Spleen (tissue), 13 donors: ENCODE measurements at places on chromosomes 7 and 10. TPM values are rescaled to one million over a fixed set of nuclear protein-coding genes. Genes with fewer than 3 reads are reported as not detected.

The LRIT1 gene
- not detected for total RNA-seq

The GSTK1 gene
- 224 TPM for total RNA-seq

The LZTS2 gene
- 48.6 TPM for total RNA-seq

The ATG9B gene
- 3.1 TPM for total RNA-seq

The REEP3 gene
- 30.8 TPM for total RNA-seq

The CDC14C gene
- total RNA-seq = not detected

The EBF3 gene
- total RNA-seq = not detected

The FKBP6 gene
- not detected for total RNA-seq

The PRLHR gene
- total RNA-seq = not detected

The IQCE gene
- 15.8 TPM for total RNA-seq

The COMTD1 gene
- 14.9 TPM for total RNA-seq

The CPA4 gene
- total RNA-seq = 0.93 TPM

DNA sequence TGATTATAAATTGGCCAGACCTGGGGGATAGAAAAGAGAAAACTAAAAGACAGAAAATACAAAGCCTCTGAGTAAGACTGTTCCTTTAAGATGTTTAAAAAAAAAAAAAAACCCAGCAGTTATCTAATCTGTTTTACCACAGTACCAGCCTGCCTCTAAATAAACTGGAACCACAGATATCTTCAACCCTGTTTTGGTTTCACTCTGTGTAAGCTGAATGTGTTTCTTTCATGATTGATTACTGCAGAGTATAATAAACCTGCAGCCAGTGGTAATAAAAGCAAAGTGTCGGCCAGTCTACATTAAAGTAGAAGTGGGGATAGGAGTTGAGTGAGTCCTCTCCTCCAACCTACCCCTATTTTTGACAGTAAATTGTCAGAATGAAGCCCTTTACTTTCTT lies 40.6 kb downstream of the MGAM2 start:
- DNase-seq = no peak

DNA sequence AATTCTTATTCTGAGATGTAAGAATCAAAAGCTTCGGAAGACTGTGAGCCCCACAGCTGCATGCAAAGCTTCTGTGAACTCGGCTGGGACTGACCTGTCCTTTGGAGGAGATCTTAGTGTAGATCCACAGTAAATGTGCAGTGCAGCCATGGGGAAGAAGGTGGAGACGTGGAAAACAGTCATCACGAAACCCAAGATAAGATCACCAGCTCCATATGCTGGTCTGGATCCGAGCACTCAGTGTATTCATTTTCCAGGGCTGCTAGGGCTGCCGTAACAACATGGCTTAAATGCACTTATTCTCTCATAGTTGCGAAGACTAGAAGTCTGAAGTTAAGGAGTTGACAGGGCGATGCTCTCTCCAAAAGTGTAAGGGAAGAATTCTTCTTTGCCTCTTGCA lies 143.0 kb upstream of the TCF7L2 start:
- no peak for DNase-seq

DNA sequence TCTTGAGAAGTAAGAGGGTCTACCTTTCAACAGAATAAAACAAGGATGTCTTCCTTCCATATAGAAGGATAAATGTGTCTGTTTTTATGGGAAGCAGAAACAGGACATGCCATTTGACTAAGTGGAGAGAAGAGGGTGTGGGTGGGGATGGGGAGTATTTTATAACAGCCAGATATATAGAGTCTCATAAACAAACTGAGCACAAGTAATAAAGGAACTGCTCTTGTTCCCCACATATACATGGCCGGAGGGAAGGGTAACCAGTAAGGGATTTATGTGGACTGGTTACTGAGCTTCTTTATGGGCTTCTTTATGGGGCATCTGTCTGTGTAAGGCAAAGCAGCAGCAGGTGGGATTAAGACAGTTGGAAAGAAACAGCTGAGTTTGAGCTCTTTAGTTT lies 558.1 kb downstream of the REEP3 start:
- DNase-seq = no peak

DNA sequence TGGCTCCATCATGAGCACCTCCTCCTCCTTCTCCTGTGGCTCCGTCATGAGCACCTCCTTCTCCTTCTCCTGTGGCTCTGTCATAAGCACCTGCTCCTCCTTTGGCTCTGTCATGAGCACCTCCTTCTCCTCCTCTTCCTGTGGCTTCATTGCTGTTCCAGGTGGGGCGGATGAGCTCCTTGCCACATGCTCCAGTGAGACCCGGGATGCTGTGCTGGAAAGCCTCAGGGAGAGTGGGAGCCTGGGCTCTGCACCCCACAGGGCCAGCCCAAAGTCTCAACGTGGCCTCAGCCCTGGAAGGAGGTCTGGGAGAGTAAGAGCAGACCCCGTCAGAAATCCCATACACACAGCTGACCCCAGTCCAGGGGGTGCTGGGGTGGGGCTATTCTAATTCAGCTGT lies 380.7 kb downstream of the TCERG1L start:
- no peak for DNase-seq

GRCh38 chr10:79404690-79405131 lies 40.7 kb downstream of the ZCCHC24 start:
- DNase-seq = peak; percentile 64

GRCh38 chr7:140714331-140715040 lies 18.0 kb downstream of the NDUFB2 start:
- DNase-seq = no peak

DNA sequence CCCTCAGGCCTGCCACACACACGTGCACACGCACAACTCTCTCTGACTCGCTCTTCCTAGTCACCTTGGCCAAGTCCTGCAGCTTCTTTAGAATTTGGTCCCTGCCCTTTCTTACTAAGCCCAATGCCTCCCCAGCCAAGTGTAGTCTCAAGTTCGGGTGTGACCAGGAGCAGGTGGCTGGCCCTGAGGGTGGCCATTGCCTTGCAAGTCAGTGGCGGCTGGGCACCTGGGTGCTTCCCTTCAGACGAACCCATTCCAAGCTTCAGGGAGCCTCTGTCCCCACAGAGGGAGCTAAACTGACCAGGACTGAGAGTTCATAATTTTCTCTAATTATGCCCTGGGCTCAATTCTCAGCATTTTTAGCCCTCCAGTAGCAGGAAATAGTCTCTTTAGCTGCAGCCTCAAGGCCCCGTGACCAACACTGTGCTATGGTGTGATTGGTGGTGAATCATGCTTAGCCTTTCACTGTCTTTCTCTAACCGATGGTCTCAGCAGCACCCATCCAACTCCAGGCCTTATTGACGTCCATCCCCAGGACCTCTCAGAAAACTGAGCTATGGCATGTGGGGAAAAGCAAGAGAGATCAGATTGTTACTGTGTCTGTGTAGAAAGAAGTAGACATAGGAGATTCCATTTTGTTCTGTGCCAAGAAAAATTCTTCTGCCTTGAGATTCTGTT lies 34.7 kb upstream of the FXYD4 start:
- no peak for DNase-seq

DNA sequence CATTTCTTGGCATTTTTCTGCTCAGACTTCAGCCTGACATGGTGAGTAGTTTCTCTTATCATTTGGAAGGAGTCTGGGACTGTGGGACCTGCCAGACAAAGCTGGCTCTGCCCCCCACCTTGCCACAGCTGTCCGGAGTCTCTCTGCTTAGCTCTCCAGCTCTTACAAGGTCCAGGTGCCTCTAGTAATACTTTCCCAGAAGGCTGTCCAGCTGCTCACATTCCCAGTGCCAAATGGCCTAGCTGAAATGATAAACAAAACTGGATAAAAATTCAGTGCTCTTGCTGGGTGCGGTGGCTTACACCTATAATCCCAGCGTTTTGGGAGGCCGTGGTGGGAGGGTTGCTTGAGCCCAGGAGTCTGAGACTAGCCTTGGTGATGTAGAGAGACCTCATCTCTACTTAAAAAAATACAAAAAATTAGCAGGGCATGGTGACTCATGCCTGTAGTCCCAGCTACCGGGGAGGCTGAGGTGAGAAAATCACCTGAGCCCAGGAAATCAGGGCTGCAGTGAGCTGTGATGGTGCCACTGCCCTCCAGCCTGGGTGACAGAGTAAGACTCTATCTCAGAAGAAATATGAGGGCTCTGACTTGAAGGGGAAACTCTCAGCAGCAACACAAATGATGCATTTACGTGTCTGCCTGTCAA lies 86.8 kb downstream of the C10orf90 start:
- no peak for DNase-seq

- DNase-seq = no peak
Observed at GRCh38 chr7:45390731-45391130, 183.4 kb upstream of the ADCY1 start.

DNA sequence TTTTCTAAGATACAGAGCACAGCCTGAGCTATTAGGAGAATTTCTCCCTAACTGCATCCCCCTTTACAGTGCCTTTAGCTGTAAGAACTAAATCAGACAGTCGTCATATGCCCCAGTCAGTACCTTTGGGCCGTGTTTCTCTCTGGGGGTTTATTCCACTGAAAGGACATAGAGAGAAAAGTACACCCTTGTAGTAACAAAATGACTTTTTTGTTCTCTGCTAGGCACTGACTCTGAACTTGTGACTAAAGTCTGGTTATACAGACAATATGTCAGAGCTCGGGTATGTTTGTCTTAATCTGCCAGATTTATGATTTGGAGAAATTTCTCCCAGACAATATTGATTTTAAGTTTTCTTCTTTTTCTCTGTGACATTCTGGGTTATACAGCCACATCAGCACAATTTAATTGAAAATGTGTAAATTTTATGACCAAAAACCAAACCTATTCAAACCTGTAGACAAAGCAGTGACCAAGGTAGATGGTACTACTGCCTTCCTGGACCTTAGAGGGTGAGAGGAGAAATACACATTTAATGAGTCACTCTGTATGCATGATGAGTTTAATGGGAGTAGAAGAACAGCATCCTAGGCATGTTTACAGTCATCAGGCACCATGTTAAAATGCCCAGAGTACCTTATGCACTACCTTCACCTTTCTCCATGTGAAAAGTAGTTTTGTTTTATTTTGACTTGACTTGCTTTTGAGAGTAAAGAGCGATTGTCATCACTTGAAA lies 156.1 kb upstream of the PLXDC2 start:
- DNase-seq = no peak

DNA sequence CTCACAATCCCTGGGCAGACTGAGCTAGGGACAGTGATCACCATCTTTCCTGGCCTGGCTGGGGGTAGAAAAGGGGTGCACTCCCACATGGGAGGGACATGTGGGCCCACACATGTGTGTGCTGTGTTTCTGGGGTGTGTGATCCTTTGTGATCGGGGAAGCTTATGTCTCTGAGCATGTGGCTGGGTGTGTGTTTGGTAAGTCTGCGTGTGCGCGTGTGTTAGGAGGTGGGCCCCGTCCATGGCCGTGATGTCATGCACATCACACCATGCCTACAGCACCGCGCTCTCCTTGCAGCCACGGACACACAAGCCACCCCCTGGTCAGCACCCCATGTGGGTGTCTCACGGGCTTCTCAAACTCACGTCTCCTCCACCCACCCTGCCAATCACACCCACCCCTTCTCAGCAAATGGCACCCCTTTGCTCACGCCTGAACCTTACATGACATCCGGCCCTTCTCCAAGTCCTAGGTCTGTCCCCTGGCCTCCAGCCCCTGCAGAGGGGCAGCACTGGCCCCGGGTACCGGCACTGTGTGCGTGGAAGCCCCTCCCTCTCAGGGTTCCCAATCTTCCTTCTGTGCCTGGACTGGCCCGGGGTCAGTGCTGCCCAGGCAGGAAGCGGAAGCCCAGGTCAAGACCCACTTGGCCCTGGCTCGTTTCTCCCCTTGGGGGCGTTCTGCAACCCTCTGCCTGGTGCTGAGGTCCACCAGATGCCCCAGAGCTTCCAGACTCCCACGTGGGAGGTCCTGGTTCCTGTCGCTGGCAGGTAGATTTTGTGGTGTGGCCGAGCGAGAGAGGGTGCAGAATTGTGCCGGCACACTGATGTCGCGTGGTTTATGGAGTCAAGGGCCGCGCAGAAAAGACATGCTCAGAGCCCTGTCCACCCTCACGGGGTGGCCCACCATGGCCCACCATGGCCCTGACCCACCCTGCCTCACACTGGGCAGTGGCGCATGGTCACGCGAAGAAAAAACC lies 12.6 kb downstream of the SLC29A4 start:
- DNase-seq = no peak

- DNase-seq = no peak
Observed at GRCh38 chr10:71089162-71089561, 123.2 kb upstream of the UNC5B start.

GRCh38 chr10:90435296-90435695 lies 422.5 kb downstream of the HTR7 start:
- DNase-seq = no peak

DNA sequence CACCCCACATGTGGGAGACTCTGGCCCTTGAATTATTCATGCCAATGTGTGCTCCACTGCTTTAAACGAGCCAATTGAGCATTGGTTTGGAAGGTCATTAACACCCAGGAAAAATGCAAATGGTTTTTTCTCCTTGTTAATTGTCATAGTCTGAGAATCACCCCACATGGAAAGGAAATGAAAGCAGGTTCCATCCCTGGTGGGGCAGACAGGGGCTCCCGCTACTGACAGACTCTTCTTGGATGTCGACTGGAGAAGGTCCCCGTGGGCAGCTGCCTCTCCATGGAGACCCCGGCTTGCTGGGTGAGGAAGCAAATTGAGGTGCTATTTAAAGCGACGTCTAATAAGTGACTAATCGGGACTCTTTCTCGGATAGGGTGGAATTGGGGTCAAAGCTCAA lies 32.0 kb upstream of the EN2 start:
- DNase-seq = peak; percentile 19

DNA sequence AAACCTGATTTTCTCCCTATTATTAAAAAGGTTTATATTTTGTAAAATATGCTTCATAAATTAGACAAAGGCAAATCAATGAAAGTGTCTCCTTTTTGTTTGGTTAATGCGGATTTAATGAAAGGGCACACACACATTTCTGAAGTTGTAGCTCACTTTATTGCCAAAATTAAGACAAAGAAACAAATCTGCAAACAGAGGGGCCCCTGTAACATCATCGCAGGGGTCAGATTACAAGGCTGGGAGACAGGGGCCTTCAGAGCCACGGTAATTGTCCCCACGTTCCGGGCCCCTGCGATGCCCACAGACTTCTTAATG lies 22.4 kb downstream of the FGFBP3 start:
- DNase-seq = no peak

- no peak for DNase-seq
Observed at GRCh38 chr7:90597563-90598253, 1.6 kb downstream of the CDK14 start.

- no peak for DNase-seq
Observed at GRCh38 chr7:26912933-26913536, 48.6 kb upstream of the SKAP2 start.

DNA sequence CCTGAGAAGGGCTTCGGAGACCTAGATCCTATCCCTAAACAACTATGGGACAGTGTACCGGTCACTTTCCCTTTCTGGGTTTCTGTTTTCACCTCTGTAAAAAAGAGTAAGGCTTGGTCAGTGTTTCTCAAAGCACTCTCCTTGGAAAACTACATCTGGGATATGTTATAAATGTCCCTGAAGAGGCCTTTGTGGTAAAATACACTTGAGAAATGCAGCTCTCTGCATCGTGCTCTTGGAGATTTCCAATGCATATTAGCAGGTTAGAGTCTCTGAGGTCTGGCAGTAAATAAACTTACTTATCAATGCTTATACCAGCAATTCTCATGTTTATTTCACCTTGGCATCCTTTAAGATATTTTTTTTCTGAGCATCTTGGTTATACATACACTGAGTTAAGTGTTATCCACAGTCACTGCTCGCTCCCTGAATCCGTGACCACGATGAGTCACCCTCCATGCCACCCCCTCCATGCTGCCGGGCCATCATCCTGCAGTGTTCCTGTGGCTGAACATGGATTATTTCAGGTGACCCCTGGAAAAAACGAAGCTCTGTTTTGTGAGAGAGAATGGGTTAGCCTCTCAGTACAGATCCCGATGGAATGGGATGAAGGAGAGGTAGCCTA lies 3.3 kb upstream of the TBXAS1 start:
- no peak for DNase-seq

- peak; percentile 85 for DNase-seq
Observed at GRCh38 chr7:98283127-98283886, 1.8 kb downstream of the BRI3 start.
